Stimulated activated CD8-positive, alpha-beta memory T cell treated with anti-CD3 and anti-CD28 coated beads, Interleukin-15, amount 100 ng/mL, for 4 hours (primary cell): ENCODE measurements at places on chromosomes 1 and 21.

- no peak for DNase-seq
Observed at GRCh38 chr1:55331351-55331750, 116.2 kb upstream of the USP24 start.

DNA sequence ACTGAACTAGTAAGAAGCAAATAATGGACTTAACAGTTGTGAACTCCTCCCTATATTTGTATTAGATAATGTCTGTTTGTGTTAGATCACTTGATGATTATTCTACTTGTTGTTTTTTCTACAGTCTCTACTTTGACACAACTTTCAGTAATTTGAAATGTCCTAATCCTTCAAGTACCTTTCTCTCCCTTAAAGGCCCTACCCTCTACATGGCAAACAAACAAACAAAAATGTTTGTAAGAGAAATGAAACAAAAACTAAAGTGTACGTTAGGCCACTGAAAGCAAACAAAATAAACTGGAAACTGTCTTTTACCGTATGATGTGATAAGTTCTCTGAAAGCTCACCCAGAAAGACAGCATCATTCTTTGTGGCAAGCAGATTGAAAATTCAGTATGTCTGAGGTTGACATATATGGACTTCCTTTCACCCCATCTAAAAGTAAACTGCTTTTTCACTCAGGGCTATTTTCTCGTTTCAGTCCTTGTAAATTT, 255.9 kb upstream of the SNX7 start:
- DNase-seq: no peak

DNA sequence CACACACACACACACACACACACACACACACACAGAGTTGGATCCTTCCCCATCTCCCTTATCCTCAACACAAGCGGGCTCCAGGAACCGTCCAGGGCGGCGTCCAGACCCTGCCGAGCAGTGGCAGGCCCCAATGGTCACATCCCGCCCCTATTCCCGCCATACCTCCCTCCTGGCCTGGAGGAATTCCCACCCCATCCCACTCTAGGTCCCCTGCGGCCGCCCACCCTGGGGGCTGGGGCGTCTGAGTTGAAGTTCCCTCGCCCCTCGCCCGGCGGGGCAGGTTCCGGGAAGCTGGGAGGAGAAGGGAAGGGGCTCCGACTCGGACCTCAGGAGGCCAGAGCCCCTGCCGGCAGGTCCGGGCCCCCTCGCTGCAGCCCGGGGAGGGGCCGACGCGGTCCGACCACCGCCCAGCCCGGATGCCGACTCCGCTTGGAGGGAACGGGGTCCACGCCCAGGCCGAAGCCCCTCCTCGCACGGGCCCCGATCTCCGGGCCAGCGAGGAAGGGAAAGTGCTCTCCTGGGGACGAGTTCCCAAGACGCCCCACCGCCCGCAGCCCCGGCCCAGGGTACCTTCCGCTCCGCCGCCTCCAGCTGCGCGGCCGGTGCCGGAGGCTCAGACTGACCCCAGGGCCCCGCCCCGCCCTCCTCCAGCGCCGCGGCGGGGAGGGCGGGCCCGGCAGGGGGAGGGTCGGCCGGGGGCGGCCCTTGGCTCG, at the start of gene RHOC:
TSS of gene RHOC (minus strand) at position 623 of the 716 bp plus-strand sequence. CDS start 3,328 bp downstream, outside the sequence.
- DNase-seq: no peak

DNA sequence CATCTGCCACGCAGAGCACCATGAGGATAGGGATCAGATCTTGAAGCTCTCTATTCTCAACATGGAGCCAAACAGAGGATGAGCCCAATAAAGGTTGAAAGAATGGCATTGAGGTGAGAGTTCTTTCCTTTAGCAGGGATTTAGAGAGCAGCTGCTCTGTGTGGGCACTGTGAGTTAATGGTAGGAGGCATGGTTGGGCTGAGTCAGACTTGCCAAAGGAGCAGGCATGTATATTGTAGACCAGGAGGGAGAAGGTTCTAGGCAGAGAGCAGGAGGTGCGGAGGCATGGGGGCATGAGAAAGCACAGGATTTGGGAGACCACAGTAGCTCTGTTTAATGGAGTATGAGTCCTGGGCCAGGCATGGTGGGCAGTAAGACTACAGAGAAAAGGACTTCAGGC, 32.0 kb downstream of the TMEM53 start:
- DNase-seq: no peak

- no peak for DNase-seq
Observed at GRCh38 chr1:163273766-163274441, 47.9 kb upstream of the NUF2 start.

DNA sequence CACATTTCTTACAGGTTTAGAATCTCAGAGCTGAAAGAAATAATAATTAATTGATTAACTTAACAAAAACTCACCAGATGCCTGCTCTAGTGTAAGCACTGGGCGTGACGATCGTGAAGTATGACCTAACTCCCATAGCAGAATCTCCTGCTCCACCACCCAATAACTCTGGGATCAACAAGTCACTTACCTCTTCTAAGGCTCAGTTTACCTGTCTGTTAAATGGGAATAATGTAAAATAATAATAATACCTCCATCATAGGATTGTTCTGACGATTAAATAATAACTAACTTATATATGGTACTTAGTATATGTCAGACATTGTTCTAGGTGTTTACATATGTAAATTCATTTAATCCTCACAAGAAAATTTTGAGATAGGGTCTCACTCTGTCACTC, 24.6 kb downstream of the COA7 start:
- no peak for DNase-seq

DNA sequence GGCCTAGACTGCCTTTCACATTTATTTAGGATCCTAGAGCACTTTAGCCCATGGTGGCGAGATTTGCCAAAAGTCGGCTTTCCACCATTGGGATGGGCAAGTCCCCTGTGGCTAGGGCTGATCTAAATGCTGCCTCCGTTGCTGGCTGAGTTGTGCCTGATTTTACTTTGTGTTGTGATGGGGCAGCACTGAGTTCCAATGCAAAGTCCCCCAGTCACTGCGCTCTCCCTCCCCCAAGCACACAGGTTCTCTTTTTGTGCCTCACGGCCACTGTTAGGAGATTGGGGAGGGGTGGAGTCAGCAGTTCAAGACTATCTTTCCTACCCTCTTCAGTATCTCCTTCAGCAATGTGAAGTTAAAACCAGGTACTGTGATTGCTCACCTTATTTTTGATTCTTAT, 66.7 kb upstream of the COX20 start:
- DNase-seq: no peak

GRCh38 chr1:21244986-21245687, 45.1 kb downstream of the ECE1 start:
- no peak for DNase-seq

DNA sequence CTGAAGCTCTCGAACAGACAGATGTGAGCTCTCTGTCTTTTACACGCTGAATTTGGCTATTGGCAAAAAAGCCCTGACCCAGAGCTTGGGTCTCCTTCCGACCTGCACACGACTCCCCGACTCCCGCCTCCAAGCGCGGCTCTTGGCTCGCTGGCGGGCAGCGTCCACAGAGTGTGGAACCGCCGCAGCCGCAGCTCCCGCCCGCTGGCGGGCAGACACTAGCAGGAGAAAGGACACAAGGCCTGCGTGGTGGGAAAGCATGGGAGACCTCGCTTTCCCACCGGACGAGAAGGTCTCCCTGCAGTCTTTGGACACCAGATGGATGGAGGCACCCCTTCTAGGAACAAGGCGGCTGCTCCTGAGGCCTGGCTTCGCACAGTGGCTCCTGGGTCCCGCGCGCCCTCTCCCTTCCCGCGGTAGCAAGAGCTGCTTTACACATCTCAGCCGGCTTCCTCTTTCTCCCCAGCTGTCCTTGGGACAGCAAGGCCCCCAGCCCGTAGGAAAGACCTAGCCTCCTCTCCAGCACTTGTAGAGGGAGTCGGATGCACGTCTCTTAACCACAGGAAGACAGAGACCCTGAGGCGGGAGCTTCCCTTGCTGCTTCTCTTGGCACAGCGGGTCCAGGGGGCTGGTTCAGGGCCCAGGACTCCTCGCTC, 92.1 kb downstream of the PRKAB2 start:
- no peak for DNase-seq

DNA sequence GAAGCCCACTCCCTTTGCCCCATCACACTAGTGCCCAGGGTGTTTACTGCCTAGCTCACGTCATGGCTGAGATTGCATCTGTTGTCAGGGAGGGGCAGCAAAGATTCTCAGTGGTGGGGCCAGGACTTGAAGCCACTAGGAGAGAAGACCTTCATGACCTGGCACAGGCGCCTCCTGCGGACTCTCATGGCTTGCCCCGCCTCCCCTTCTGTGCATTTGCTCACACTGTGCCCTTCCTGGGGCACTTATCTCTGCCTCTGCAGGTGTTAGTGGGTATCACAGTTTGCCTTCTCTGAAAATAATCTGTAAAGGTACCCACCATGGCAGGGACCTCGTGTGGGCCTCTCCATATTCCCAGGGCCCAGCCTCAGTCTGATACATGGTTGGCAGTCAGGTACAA, 20.1 kb downstream of the PTPRU start:
- no peak for DNase-seq

GRCh38 chr21:39595465-39595864, 17.3 kb upstream of the B3GALT5 start:
- no peak for DNase-seq

DNA sequence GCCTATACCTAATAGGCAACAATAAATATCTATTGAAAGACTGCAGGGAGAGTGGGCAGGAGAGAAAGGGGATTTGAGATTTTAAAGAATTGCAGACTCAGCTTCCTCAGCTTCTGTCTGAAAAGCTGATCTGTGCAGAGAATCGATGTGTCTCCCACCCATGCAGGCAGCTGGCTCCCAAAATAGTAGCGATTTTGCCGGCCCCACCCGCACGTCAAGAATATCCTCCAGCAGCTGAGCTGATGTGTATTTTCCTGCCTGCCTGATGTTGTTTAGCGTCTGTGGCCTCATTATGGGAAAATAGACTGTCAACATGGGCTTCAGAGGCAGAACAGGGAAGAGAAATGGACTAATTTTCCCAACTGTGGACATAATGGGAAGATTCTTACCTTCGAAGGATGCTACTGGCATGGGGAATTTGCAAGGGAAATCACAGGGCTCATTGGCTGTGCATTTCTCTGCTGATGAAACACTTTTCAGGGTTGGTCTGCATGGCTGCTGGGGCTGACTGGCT, 699.8 kb downstream of the PTPRU start:
- no peak for DNase-seq

- DNase-seq: no peak
Observed at GRCh38 chr1:105442901-105443300, 1613.6 kb upstream of the PRMT6 start.

GRCh38 chr1:8343044-8343443, 25.1 kb downstream of the SLC45A1 start:
- no peak for DNase-seq

- DNase-seq: no peak
Observed at GRCh38 chr1:147238053-147238902, 4.2 kb upstream of the CHD1L start.

GRCh38 chr1:165842023-165842670, 14.7 kb downstream of the UCK2 start:
- no peak for DNase-seq

- no peak for DNase-seq
Observed at GRCh38 chr1:6962478-6962995, 177.3 kb downstream of the CAMTA1 start.

DNA sequence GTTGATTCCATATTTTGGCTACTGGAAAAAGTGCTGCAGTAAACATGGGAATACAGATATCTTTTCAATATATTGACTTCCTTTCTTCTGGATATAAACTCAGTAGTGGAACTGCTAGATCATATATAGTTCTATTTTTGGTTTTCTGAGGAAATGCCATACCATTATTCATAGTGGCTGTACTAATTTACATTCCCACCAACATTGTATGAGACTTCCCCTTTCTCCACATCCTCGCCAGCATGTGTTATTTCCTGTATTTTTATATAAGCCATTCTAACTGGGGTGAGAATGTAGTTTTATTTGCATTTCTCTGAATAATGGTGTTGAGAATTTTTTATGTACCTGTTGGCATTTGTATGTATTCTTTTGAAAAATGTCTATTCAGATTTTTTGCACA, 385.2 kb downstream of the NUF2 start:
- DNase-seq: no peak

GRCh38 chr1:100607628-100608240, 69.8 kb downstream of the GPR88 start:
- no peak for DNase-seq

DNA sequence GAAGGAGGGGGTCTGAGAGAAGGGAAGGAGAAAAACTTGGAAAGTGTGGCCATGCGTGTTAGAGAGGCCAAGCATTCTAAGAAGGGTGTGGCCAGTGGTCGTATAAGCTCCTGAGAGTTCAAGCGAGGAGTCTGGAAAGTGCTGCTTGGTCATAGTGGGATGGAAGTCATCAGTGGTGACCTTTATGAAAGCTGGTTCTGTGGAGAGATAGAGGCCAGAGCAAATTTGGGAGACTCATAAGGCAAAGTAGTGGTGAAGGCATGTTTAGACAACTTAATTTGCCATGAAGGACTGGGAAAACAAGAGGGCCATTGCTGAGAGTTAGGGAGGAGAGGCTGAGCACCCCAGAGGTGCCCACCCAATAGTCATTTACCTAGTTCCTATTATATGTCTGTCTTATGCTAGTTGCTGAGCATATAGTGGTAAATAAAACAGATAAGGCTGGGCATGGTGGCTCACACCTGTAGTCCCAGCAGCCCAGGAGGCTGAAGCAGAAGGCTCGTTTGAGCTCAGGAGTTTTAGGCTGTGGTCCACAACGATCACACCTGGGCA, 1.9 kb downstream of the KLF17 start:
- no peak for DNase-seq

DNA sequence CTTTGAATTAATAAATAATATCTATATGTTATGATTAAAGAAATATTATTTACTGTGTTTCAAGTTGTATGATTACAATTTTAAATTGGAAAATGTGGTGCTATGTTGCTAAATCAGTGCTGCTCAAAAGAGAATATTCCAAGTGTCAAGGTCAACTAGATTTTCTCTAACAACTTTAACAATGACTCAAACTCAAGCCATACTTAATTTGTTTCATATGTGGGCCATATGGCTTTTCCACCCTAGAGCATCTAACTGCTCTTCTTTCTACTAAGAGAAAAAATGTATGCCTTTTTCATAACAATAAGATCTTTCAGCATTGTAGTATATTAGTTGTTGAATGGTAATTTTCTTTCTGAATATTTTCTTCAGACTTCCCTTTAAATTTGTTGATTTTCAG, 8.3 kb upstream of the SYT14 start:
- no peak for DNase-seq
